ENCODE measurements at places on chromosomes 12 and 14.

- no peak for DNase-seq
These were observed 13.9 kb upstream of the NUDT4 start for GRCh38 chr12:93363841-93364297.

GRCh38 chr12:57180321-57180989, 33.0 kb upstream of the LRP1-AS start:
- no peak for DNase-seq

GRCh38 chr14:73591690-73592449, at the start of gene ACOT4:
ACOT4 (plus strand) TSS chr14:73591873; CDS start chr14:73591960, 87 bp downstream.
- DNase-seq, result peak; percentile 17

- no peak for DNase-seq
These were observed 1.4 kb upstream of the KIF5A start for GRCh38 chr12:57548488-57548887.

GRCh38 chr12:121093487-121093891, 39.2 kb upstream of the P2RX7 start:
- DNase-seq, result no peak

- peak; percentile 98 for DNase-seq
These were observed 165.7 kb downstream of the SRGAP1 start for GRCh38 chr12:64010069-64010686.
